Adrenal gland (tissue), 19 donors: ENCODE measurements at places on chromosomes 4 and X.

DNA sequence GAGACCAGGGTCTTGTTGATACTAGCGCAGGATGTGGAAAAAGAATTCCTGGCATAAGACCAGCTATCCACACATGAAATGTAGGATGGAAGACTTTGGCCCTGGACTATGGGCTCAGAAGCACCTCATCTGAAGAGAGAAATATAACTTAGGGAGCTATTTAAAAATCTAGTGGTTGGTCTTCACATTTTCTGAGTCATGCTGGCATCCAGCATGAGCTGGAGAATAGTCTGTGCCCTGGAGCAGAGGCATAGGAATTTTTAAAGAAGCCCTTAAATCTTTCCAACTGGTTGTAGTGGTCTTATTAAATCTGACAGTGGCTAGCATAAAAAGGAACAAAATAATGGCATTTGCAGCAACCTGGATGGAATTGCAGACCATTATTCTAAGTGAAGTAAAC, 86.3 kb downstream of the SMARCA5 start:
- no peak for DNase-seq

- no peak for DNase-seq
Observed at GRCh38 chrX:31092970-31093638, 21.3 kb upstream of the FTHL17 start.

GRCh38 chrX:15292861-15293260, 22.6 kb downstream of the ASB11 start:
- DNase-seq = no peak

GRCh38 chr4:110540581-110540980, 64.6 kb downstream of the ENPEP start:
- DNase-seq = no peak

DNA sequence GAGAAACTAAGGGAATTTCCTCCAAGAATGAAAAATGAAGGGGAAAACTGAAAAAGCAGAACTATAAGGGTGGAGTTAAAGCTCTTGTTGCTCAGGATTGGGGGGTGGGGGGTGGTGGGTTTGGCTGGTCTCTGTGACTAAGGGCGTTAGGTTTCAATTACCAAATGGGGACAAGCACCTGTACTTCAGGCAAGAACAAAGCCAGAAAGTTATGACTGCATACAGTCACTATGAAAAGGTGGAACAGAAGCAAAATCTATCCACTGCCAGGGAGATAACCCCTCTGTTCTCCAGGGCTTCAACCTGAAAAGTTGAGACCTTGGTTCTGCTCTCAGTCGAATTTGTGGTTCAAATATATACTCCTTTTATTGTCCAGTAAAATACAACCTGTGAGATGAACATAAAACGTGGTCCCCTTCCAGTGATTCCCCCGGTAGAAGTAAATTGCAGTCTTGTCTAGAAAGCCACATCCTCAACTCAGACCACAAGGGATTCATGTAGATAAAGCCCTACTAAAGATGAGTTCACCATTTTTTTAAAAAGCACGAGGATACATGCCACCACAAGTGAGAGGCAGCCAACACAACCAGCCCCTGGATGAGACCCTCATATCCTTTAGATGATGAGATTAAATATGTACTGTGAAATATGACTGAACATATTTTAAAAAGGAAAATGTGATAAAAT, 257.1 kb upstream of the RPS6KA3 start:
- DNase-seq = no peak

DNA sequence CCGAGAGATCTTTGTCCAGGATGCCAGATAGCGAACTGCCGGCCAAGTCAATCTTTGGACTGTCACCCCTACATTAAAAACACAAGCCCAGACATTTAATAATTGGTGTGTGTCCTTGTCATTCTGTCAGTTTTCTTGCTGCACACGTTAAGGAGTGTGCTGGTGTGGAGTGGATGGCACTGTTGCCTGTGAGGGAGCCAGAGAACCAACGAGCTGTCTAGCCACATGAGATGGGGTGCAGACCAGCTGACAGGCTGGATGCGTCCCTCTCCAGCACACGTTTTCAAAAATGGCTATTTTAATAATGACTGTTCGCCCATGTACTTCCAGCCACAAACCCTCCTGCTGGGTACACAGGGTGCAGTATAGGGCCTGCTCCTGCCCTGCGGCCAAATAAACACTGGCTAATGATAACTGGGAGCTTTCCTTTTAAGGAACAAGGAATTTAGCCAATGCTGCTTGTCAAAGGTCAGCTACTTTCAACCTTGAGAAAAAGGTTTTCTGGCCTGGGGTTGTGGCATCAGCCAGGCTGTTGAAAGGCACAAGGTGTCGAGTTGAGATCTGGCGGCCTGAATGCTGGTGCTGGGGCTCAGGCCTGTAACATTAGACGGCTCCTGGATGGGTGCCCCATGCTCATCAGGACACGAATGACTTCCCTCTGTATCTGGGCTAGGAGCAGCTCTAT, 54.0 kb upstream of the MAP3K15 start:
- no peak for DNase-seq

DNA sequence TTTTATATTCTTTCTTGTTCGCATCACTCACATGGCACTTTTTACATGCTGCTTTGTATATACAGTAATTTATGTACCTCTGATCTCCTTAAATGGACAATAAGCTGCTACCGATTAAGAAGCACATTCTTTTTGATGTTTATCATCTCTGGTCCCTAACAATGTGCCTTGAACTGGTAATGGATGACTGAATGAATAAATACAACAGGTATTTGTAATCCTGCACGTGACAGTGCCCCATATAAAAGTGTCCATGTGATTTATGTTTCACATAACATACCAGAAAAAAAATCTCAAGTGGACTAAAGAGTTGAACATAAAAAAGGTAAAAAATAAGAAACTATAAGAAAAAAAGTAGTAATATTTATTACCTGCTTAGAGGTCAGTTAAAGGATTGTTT, 7.7 kb upstream of the SLAIN2 start:
- no peak for DNase-seq

DNA sequence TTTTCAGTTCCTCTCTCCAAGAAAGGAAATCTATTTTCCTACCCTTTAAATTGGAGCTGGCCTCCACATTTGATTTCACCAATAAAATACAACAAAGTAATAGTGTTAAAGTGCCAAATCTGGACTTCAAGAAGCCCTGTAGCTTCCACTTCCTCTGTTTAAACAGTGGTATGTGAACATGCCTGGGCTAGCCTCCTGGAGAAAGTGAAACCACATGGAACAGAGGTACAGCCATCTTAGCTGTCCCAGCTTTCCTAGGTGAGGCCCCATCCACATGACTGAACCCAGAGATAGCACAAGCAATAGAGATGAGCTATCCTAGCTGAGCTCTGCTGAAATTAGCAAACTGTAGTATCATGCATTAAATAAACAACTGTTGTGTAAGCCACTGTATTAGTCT, 131.8 kb upstream of the VCX start:
- no peak for DNase-seq

GRCh38 chr4:185144601-185145240, 1.7 kb downstream of the SLC25A4 start:
- no peak for DNase-seq

DNA sequence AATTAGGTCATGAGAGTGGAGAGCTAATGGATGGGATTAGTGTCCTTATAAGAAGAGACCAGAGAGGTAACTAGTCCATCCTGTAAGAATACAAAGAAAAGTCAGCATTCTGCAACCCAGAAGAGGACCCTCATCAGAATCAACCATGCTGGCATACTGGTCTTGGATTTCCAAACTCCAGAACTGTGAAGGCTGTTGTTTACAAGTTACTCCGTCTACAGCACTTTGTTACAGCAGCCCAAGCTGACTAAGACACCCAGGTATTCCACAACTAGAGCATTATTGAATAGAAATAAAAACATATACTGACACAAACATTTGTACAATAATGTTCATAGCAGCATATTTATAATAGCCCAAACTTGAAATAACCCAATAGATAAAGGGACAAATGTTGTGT, 9.2 kb downstream of the TMEM156 start:
- DNase-seq = no peak

DNA sequence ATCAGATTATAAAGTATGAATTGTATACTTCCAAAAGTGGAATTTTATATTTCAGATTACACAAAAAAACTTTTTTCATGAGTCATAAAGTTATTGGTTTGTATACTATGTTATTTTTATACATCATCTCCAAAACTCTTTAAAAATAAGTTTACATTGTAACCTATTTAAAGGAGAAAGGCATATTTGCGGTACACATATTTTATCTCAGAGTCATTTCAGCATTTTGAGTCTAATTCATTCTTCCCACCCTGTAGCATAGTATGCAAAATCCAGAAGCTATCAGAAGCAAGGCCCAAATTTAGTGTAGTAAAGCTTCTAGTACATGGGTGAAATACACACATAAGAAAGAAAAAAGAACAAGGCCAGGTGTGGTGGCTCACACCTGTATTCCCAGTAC, 80.3 kb downstream of the AWAT2 start:
- DNase-seq = no peak

- DNase-seq = no peak
Observed at GRCh38 chrX:120585702-120586101, 18.2 kb upstream of the MCTS1 start.

GRCh38 chrX:72126048-72126415, 5.7 kb downstream of the RTL5 start:
- DNase-seq = no peak

GRCh38 chr4:53450773-53451172, 73.3 kb downstream of the FIP1L1 start:
- no peak for DNase-seq
